ENCODE measurements at places on chromosomes 11 and 22.

DNA sequence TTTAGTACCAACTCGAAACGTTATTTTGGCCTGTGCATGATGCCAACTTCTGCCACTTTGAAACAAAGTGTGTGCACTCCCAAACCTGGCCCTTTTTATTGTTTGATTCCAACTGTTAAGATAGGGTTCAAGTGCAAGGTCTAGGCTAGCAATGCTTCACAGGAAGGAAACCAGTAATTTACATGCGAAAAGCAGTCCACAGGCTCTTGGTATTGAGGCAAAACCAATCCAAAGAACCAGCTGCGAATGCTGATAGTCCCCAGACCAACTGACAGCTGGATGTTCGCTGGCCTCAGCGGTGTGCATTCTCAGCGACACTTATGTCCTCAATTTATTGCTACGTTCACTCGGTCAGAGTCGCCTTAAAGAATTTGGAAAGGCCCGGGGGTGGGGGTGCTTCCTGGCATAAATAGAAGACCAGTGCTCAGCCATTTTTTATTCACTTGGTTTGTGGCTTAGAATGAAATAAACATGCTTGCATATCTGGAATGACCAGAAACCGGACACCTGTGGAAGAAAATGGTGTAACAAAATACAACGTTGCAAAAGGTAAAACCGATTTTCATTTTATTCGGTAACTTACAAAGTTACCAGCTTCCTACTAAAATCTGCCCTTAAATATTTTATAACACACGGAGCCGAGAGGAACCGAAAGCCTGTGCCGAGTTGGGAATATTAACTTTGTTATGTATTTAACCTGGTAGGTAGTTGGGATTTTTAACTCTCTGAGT lies 1.6 kb downstream of the CPT1A start:
- peak; percentile 27 for DNase-seq

- DNase-seq: no peak
These were observed 11.0 kb downstream of the DDB2 start for GRCh38 chr11:47225552-47226400.

- DNase-seq: no peak
These were observed 32.1 kb downstream of the ATXN10 start for GRCh38 chr22:45703758-45704157.

GRCh38 chr11:60127311-60127811 lies 38.9 kb downstream of the MS4A2 start:
- no peak for DNase-seq

DNA sequence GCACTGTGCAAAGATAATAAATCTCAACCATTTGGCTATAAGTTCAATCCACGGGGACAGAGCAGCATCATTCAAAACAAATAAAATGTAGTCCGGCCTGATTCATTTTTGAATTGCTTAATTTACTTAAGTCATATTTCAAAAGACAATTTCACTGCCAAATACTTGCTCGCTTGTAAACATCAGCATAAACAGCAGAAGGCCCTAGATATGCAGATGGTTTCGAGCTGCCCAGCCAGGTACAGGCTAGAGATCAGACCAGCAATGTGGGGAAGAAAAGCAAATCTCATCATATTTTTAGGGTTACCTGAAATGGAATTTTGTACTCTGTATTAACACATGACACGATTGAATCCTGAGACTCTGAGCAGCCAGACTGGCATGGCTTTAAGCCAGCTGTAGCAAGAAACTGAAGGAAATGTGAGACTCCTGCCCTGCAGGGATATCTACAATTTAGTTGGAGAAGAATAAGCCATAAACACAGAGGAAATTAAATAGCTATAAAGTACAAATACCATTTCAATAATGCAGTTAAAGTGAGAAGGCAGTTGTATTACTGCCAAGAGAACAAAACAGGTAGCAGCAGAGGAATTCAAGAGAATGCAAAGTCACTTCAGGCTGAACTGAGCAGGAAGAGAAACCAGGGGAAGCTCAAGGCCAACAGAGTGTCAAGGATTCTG lies 440.3 kb downstream of the ETS1 start:
- DNase-seq: no peak

Measured in NCI-H2227 treated with DMSO at 0.1 percent for 48 hours (cell line).